Stomach (tissue), 19 donors: ENCODE measurements at places on chromosomes 11 and 22. TPM values are rescaled to one million over a fixed set of nuclear protein-coding genes. Genes with fewer than 3 reads are reported as not detected.

FCHSD2 gene
- total RNA-seq, result 20.3 TPM

BEST1 gene
- total RNA-seq, result 1.7 TPM

- H3K27ac ChIP-seq, result no peak overlapping the region
- H3K36me3 ChIP-seq, result no peaks in the 10 kb centered on the region
- H3K27me3 ChIP-seq, result no peaks in the 10 kb centered on the region
These were observed 25.3 kb downstream of the SHANK3 start for GRCh38 chr22:50697667-50698506.

DNA sequence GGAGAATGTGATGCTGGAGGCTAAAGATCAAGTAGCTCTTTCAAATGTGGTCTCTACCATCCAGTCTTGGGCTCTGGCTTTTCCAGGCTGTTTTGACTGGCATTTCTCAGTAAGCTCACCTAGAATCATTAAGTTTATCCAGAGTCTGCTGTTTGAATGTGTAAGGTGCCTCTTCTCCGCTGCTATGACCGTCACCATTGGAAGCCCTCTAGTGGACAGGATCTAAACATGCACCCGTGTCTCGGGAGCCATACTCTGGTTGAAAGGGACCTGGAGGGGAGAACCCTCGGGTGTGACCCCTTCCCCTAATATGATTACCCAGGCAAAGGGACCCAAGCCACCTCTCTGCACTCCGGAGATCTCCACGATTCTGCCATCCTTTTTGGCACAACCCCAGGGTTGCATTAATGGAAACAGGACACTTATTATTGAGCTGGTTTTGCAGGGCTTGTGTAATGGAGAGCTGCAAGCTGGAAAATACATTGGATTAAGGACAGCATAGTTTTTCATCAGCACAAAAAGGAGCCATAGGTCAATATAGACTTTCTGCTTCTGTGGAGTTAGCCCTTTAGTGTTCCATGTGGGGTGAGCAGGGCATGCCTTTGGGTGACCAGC is 191.0 kb upstream of the LARGE1 start:
- no peak overlapping the region for H3K4me3 ChIP-seq
- H3K27me3 ChIP-seq, result no peaks in the 10 kb centered on the region
- H3K27ac ChIP-seq, result no peak overlapping the region
- no peaks in the 10 kb centered on the region for H3K36me3 ChIP-seq
- H3K4me1 ChIP-seq, result peaks cover 3% of the 10 kb centered on the region

GRCh38 chr11:69204941-69205742 is 49.4 kb downstream of the SMIM38 start:
- no peaks in the 10 kb centered on the region for H3K36me3 ChIP-seq
- H3K27me3 ChIP-seq, result no peaks in the 10 kb centered on the region
- no peak for DNase-seq
- no peak overlapping the region for H3K27ac ChIP-seq
- no peak overlapping the region for H3K4me3 ChIP-seq

DNA sequence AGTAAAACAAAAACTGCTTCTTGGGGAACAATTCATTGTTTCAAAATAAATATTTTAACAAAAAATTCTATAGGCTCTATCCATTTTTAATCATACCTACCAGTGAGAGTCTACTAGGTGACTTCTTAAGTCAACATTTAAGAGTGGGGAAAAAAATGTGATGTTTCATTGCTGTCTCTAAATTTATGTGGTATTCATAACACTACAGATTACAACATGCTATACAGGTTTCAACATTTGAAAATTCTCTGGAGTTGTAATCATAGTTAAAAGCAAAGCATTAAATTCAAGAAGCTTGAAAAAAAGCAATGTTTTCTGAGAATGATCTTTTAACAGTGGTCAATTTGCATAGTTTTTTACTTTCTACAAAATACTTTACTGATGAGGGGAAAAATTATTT is 18.3 kb downstream of the SBF2 start:
- H3K27ac ChIP-seq, result no peak overlapping the region
- peaks cover 27% of the 10 kb centered on the region for H3K4me1 ChIP-seq
- DNase-seq, result no peak
- no peak overlapping the region for H3K4me3 ChIP-seq

DNA sequence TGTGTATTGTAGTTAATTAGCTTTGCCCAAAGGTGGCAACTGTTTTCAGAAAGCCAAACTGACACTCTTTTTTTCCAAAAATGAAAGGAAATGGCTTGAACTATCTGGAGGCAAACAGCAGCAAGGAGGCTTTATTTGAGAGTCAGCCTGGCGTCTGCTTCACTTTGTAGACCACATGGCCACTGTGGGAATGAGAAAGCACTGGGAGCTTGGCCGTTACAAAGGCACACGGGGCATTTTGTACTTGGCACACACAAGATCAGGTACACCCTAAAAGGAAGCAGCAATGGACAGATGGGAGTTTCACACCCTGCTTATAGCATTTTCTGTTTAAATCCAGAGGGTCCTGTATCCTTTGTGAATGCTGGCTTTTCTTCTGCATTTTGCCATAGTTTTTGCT is 126.3 kb downstream of the MPPED2 start:
- DNase-seq, result no peak
- H3K27me3 ChIP-seq, result no peaks in the 10 kb centered on the region
- no peaks in the 10 kb centered on the region for H3K36me3 ChIP-seq
- no peaks in the 10 kb centered on the region for H3K4me1 ChIP-seq
- no peak overlapping the region for H3K27ac ChIP-seq

DNA sequence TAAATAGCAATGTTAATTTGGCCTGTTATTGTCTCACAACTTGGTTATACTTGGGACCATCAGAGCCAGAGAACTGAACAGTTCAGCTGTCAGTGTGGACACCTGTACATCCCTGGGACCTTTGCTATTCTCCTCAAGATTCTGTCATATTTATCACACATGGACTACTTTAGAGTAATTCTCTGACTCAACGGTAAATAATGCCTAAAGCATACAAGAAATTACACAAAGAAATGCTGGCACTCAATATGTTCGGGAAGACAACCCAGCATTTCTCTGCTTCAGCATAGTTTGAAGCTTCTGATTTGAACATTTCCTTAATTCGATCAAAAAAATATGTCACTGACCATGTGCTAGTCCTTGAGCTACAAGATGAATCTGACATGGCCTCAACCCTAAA is 34.6 kb upstream of the MMP13 start:
- H3K27ac ChIP-seq, result no peak overlapping the region
- no peak overlapping the region for H3K4me3 ChIP-seq
- no peaks in the 10 kb centered on the region for H3K4me1 ChIP-seq
- no peaks in the 10 kb centered on the region for H3K36me3 ChIP-seq
- no peak for DNase-seq

- peak overlapping the region; percentile 54 for H3K27ac ChIP-seq
- peak; percentile 81 for DNase-seq
These were observed 49.3 kb downstream of the CHRDL2 start for GRCh38 chr11:74681686-74682651.

- H3K36me3 ChIP-seq, result no peaks in the 10 kb centered on the region
- H3K4me3 ChIP-seq, result no peak overlapping the region
- DNase-seq, result no peak
- no peak overlapping the region for H3K27ac ChIP-seq
These were observed 17.4 kb upstream of the ACR start for GRCh38 chr22:50720301-50721256.

SCN4B gene
- 3.6 TPM for total RNA-seq

ACR gene
- not detected for total RNA-seq
